ENCODE measurements at places on chromosomes 6 and 20.

DNA sequence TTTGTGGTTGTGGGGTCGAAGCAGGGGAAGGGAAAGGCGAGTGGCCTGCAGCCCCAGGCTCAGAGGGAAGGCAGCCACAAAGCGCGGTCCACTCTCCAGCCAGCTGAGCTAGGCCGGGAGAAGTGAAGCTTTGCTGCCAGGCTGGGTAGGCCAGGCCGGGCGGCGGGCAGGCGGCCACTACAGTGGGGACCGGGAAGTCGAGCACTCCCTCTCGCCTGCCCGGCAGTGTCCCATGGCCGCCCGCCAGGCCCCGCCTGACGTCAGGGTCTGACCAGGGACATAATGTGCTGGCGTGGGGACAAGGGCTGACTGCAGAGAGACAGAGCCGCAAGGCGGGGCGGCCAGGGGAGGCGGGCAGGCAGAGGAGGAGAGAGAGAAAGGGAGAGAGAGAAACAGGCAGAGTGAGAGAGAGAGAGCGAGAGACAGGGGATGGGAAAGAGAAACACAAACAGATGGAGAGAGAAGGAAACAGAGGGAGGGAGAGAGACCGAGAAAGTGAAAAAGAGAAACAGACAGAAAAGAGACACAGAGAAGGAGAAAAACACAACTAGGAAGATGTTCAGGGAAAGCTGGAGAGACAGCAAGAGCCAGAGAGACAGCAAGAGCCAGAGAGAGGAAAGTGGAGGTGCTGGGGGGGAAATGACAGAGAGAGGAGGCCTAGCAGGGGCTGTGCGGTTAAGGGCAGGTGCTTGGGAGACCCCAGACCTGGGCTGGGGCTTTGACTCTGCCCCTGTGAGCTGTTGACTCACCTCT lies 94.5 kb upstream of the PTPN1 start:
- peak; percentile 71 for DNase-seq

DNA sequence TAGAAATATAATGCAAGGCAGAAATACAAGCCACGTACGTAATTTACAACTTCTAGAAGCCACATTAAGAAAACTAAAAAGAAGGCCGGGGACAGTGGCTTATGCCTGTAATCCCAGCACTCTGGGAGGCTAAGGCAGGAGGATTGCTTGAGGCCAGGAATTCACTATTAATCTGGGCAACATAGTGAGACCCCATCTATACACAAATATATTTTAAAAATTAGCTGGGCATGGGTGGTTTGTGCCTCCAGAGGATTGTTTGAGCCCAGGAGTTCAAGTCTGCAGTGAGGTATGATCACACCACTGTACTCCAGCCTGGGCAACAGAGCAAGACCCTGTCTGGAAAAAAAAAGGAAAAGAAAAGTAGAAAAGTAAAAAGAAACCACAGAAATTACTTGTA lies 12.3 kb downstream of the MPC1 start:
- DNase-seq: no peak

- no peak for DNase-seq
Observed at GRCh38 chr6:72820906-72821305, 199.0 kb downstream of the KCNQ5 start.

DNA sequence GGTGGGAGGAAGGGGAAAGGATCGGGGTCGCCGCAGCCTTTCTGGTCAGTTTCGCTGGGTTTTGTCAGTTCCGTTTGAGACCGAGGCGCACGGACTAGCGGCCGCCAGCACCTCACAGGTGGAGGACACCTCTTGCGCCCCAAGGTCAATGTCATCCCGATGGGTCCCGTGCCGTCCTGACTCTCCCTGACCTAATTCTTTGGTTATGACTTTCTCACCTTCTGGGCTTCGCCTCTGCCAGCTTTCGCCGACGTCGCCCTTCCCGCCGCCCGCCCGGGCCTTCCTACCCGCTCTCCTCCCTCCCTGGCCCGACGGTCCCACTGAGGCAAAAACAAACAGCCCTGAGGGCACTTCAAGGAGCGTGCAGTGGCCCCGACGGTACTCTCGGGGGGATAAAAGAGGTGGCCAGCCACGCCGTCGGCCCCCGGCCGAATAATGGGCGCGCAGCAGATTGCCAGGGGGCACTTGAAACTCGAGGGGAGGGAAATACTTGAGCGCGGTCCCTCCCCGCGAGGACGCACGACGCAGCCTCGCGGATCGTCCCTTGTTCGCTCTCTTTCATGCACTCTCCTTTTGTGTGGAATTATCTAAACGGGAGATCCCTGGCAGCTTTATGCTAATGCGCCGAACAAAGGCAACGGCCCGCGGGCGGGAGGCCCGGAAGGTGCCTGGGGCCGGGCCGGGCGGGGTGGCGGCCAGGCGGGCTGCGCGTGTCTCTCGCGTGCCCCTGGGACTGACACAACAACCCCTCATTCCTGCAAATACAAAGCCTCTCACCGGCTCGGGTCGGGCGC lies 3.9 kb upstream of the INSM1 start:
- DNase-seq: no peak

DNA sequence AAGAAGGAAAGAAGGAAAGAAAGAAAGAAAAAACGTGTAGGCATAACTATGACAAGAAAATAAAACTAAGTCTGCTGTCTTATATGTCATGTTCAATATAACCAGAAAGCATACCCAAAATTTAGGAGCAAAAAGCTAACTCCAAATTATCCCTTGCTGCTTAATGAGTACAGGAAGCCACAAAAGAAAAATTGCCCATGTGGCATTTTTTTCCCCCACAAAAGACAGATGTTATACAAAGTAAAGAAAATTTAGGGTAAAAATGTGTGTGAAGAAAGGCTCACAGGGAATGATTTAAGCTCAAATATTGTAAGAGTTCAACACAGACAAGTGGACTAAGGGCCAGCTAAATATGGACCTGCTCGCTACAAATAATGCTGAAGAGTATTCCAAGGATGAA lies 263.8 kb downstream of the BTBD9 start:
- no peak for DNase-seq

DNA sequence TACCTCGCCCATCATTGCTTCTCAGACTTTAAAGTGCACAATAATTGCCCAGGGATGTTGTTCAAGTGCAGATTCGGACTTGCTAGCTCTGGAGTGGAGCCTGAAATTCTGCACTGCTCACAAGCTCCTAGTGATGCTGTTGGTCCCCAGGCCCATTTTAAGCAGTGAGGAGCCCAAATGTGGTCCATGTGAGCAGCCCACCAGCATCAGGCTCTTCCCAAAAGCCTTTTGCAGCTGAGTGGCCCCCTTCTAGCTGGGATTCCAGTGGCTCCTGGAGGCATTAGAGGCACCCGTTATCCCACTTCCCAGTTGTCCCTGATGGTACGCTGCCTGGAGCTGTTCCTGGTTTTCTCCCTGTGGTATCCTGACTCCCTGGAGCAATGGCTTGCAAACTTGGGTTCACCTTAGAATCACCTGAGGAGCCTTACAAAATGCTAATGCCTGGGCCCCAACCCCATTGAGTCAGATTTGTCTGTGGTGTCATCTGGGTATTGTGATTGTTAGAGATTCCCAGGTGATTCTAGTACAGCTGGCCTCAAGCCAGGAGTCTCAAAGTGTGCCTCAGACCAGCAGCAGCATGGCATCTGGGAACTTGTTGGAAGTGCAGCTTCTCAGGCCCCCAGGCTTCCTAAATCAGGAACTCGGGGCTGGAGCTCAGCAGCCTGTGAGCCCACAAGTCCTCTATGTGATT lies 186.9 kb upstream of the SLC24A3 start:
- DNase-seq: no peak

DNA sequence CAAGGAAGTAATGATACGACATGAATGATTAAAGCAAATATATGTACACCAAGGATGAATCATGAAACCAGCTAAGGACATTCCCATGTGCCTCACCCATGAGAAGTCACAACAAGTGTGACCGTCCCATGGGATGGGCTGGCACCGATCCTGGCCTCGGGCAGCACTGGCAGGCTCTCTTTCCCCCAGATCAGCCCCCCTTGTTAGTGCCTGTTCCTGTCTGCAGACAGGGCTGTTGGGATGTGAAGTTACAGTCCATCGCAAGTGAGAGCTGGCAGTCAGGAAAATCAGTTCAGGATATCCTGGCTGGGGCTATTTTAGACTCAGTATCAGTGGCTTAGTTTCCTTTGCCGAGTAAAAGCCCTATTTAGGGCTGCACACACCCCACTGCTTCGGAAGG lies 129.2 kb upstream of the SNX9 start:
- DNase-seq: no peak

DNA sequence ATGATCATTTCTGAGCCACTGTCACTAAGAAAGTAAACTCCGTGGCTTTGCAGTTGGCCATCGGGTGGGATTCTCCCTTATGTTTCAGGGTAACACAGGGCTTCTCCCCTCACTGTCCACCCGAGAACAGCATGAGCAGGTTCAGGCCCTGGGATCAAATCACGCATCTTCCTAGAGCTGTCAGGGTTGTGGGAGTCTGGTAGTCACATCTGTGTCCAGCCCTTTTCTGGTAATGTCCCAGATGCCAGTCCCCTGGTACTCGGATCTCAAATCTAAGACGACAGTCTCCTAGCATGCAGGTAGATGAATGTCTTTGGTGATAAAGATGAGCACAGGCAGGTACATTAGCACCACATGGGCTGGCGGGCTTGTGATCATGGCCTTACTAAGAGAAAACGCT lies 4.8 kb downstream of the PXDC1 start:
- no peak for DNase-seq

DNA sequence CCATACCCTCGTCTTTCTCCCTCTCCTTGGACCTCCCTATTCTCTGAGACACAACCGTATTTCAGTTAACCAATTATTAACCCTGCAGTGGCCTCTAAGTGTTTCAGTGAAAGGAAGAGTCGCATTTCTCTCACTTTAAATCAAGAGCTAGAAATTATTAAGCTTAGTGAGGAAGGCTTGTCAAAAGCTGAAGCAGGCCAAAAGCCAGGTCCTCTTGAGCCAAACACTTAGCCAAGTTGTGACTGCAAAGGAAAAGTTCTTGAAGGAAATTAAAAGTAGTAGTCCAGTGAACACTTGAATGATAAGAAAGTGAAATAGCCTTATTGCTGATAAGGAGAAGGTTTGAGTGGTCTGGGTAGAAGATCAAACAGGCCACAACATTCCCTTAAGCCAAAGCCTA lies 58.3 kb downstream of the SNX9 start:
- DNase-seq: no peak

DNA sequence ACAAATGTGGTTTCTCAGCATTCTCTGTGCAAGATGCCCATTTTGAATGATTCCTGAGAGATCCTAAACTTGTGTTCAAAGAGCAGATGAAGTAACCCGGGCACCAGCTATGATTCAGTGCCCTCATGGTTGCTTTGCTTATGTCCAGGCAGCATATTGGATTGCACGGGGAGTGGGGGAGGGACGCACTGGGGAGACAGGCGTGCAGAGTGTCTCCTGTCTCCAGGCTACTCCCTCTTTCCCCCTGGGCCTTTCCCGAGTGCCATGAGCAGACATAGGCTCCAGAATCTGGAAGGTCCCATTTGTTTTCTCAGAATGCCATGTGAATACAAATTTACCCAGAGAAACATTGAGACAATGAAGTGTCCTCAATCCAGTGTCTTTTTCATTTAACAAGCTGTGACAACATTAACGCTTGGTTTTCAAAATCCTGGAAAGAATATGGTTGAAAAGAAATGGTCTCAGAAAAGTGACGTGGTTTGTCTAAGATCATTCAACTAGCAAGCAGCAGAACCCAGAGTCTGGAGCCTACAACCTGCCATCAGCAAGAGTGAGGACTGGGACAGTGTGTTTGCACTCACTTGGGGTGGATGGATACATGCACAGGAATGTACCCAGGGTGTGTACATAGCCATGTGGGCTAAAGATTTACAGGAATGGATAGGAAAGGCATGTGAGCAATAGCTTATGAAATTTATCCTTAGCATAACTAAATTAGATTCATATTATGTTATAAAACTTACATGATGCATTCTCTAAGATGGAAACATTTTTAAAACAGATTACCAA lies 4.2 kb downstream of the SYNDIG1 start:
- no peak for DNase-seq

- DNase-seq: no peak
Observed at GRCh38 chr6:119676961-119677360, 327.4 kb upstream of the MAN1A1 start.

- DNase-seq: no peak
Observed at GRCh38 chr6:153771577-153771976, 267.5 kb upstream of the OPRM1 start.

- DNase-seq: peak; percentile 4
Observed at GRCh38 chr6:52233975-52234823, 10.1 kb downstream of the IL17F start.

DNA sequence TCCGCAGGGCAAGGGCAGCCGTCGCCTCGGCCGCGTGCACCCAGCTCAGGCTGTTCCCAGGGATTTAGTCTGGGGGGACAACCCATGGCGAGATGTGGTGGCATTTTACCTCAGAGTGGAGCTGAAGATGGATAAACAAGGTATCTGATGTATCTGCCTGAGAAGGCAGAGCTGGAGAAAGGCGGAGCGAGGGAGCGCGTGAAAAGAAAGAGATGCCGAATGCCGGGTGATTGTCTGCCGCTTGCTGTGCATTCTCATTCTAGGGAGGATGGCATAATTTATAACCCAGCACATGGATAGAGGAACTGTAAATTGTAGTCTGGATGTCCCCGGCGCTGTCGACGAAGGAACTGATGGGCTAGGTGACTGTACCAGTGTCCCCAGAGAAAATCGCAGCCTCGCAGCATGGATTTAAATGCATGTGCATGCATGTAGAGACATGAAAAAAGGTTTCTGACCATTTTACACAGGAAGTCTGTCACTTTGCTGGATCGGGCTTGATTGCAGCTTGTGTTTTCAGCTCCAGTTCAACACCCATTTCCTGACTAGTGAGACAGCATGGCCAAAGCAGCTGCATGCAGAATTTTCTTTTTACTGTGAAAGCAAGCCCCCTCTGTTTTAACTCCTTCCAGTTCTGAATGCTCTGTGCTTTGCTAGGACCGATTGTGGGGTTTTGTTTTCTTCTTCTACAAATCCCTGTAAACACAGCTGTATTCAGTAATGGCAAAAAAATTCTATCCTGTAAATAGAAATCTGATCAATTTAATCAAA lies 149.7 kb downstream of the PRL start:
- DNase-seq: peak; percentile 75

GRCh38 chr6:149209871-149210775 lies 107.4 kb upstream of the TAB2 start:
- no peak for DNase-seq

- no peak for DNase-seq
Observed at GRCh38 chr6:169542491-169542890, 159.3 kb downstream of the WDR27 start.

DNA sequence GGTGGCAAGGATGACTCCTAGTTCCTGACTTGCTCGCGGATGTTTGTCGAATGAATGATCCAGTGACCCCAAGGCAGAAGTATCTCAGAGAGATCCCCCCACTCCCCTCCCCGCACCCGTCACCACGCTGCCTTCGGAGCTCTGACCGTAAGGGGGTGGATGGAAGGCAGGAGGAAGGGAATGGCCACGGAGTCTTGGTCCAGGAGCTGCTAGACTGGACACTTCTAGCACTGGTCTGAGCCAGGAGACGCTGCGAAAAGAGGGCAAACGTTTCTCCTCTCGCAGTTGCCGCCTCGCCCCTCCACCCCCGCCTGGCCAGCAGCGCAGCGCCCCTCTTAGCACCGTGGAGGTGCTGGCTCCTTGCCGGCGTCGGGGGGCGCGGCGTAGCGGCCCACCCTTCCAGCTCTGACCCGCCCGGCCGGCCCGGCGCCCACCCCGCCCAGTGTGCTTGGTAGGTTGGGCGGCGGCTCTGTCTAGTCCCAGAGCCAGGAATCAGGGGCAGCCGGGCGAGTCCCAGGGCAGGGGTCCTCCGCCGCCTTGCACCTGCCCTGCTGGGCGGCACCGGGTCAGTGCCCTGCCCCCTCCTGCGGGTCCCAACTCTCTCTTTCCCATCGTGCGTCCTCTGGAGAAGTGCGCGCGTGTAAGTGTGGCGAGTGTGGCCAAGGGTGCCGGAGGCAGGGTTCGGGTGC lies 2.4 kb upstream of the DBNDD2 start:
- DNase-seq: no peak

GRCh38 chr6:4274382-4275082 lies 139.2 kb upstream of the ECI2 start:
- no peak for DNase-seq
